ENCODE measurements at places on chromosomes 5 and 9.

GRCh38 chr9:135215571-135216161 lies 128.2 kb downstream of the OLFM1 start:
- no peak for DNase-seq

DNA sequence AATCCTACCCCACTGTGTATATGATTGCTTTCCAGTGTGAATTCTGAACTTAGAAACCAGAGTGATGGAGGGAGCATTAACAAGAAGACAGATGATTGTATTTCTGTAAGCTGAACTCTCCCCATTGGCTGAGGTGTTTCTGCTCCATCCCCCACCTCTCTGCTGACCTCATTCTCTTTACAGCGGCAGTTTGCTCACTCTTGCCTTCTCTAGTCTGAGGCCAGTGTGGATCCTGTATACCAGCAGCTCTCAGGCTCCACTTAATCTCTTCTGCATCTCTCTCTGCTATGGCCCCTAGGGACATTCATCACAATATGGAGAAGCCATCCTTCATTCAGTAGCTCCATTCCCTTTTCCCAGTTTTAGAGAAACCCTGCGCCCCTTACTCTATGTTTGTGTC lies 358.8 kb downstream of the MAN2A1 start:
- DNase-seq: no peak

DNA sequence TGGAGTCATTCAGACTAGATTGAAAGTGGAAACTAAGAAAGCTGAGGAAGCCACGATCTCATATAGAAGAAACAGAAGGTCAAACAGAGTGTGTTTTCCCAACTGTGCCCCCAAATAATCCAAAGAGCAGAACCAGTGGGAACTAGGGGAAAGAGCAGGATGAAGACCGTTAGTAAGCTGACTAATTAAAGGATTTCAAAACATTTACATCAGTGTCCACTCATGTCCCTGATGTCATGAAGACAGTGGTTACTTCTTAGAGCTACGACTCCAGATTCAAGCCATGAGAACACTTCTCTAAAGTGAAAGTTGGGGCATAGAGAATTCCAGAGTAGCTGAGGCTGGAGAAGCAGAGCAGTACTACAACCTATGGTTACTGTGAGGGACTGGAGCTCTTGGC lies 119.6 kb upstream of the SLC12A2 start:
- no peak for DNase-seq

GRCh38 chr9:8653111-8653510 lies 853.5 kb upstream of the DMAC1 start:
- DNase-seq: no peak

- no peak for DNase-seq
Observed at GRCh38 chr5:179795049-179795862, 1.5 kb downstream of the LTC4S start.

- DNase-seq: no peak
Observed at GRCh38 chr5:52794519-52794918, 6.8 kb downstream of the ITGA1 start.

GRCh38 chr9:113911850-113912557 lies 35.9 kb downstream of the ZNF618 start:
- no peak for DNase-seq

DNA sequence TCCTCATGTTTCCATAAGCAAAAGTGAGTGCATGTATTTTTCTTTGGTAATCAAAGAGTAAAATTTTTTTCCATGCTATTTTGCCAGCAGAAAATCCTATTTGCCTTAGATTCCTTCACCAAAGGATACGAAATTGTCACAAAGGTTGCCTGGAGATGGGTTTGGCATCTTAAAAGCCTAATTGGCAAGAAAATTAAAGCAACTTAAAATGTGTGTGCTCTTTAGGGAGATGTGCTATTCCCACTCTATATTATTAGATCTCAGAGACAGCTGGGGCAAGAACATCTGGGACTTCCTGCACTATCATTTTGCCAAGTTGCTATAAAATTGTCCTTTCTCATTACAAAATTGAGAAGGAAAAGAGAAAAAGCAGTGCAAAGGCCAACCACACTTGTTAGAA lies 146.1 kb downstream of the PLCXD3 start:
- no peak for DNase-seq

DNA sequence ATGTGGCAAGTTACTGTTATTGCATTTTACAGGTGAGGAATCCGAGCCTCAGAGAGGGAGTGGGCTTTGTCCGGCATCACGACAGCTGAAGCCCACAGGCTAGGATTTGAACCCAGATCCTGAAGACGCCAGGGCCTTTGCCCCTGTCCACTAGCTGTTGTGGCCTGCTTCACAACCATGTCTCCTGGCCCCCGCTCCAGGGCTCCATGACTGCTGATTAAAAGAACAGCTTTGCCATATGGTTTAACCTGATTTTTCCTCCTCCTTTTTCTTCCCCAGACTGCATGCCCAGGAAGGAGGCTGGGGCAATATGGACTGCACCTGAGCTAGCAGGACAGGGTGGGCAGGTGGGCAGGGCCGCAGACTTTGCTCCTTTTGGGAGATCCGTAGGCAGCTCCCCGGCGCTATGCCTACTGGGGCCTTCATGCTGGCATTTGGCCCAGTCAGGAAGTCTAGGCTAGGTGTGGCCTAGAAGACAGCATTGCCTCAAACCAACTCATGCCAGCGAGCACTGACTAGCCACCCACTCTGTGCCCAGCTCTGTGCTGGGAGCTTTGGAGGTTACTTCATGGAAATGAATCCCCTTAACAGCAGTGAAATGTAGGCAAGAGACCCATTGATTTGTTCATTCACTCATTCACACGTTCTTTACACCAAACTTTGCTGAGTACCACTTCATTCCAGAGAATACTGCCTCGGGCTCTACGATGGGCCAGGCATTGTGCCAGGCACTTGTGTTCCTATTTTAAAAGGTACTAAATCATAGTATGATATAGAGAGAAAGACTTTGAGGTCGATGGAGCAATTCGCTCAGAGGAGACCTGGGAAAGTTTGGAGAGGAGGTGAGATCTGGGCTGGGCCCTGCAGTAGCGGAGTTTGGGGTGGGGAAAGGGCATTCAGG lies 94.3 kb upstream of the CPEB4 start:
- no peak for DNase-seq

- DNase-seq: no peak
Observed at GRCh38 chr9:98833090-98833956, 25.9 kb downstream of the GALNT12 start.

- no peak for DNase-seq
Observed at GRCh38 chr5:115702025-115702424, 76.2 kb upstream of the TMED7 start.

- no peak for DNase-seq
Observed at GRCh38 chr9:75775166-75775565, 115.3 kb upstream of the PCSK5 start.
